T-helper 22 cell (primary cell): ENCODE measurements at places on chromosomes 1 and 21.

DNA sequence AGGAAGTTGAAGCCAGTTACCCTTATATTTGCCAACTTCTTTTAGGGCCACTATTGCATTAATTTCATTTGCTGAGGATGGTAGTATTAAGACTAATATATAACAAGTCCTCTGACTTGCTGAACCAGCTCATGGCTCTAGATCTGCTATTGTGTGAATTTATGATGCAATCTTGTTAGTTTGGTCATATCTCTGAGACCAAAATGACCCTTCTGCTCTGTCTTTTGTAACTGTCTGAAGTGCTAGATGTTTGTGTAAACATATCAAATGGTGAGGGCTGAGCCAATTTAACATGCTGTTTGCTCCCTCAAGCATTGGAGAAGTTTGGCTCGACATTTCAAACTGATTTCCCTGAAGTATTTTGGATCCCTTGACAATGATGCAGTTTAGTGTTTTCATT, 106.9 kb upstream of the PTGFR start:
- DNase-seq, result no peak

GRCh38 chr1:173925306-173926242, 8.4 kb upstream of the SERPINC1 start:
- no peak for DNase-seq

DNA sequence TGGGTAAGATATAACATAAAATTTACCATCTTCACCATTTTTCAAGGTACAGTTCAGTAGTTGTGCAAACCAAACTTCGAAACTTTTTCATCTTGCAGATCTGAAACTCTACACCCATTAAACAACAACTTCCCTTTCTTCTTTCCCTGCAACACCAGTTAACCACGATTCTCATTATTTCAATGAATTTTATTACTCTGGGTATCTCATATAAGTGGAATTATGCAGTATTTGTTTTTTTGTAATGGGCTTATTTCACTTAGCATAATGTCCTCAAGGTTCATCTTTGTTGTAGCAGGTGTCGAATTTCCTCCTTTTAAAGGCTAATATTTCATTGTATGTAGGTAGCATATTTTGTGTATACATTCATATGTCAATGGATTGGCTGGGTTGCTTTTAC, 146.1 kb downstream of the SPATA46 start:
- no peak for DNase-seq

DNA sequence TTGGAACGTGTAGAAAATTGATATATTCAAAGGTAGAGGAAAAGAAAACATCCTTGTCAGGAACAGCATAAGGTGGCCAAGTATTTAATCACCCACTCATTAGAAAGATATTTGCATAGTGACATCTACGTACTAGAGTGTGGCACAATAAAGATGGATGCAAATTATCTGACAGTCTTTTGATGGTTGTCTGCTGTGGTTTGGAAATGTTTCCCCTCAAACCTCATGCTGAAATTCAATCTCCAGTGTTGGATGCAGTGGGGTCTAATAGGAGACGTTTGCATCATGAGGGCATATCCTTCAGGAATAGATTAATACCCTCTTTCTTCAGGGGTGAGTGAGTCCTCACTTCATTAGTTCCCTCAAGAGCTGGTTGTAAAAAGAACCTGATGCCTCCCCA, 34.1 kb upstream of the RUNX1 start:
- DNase-seq, result no peak

DNA sequence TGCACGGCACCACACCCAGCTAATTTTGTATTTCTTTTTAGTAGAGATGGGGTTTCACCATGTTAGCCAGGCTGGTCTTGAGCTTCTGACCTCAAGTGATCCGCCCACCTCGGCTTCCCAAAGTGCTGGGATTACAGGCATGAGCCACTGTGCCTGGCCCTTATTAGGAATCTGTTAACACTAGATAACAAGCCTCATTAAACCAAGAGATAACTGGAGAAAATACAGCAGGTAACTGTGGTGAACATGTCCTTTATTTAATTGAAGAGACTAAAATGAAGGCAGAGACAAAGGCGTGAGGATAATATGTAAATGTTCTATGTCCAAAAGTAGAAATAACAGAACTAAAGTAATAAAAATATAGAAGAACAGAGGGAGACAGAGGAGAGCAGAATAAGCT, 71.8 kb upstream of the DNAJC6 start:
- no peak for DNase-seq

DNA sequence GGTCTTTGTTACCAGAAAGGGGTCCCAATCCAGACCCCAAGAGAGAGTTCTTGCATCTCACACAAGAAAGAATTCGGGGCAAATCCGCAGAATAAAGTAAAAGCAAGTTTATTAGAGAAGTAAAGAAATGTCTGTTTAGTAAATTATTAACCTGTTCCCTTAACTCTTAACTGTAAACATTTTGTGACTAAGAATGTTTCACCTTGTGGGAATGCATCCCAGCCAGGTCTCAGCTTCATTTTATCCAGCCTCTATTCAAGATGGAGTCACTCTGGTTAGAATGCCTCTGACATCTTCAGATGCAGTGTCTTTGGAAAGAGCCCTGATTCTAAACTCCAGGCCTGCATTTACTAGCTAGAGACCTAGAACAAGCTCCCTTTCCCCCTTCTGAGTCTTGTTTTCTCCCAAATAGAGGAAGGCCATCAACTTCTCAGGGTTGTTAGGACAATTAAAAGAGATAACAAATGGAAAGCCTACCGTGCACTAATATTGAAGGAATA, 4.5 kb upstream of the FABP3 start:
- no peak for DNase-seq

DNA sequence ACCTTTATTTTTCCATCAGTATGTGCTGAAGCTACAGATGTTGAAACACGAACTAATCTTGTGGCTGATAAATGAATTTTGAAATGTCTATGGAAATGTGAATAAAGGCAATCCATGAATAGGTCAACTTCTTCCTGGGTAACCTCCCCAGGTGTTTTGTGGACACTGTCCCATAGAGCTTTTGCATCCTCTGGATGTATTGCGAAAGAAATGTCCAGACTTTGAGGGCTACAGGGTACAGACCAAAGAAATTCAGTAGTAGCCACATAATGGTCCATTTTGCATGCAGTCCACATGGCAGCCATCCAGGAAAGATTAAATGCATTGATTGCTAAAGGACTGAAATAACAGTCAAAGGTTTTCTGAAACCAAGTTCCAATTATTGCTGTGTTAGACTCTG, 21.5 kb upstream of the DARS2 start:
- DNase-seq, result no peak

GRCh38 chr1:50183378-50184133, 74.8 kb downstream of the ELAVL4 start:
- no peak for DNase-seq
